ENCODE measurements at places on chromosomes 13 and 19.

- no peak for DNase-seq
Observed at GRCh38 chr13:100530671-100531213, 57.8 kb downstream of the GGACT start.

- no peak for DNase-seq
Observed at GRCh38 chr13:22040810-22041364, 370.0 kb downstream of the FGF9 start.

DNA sequence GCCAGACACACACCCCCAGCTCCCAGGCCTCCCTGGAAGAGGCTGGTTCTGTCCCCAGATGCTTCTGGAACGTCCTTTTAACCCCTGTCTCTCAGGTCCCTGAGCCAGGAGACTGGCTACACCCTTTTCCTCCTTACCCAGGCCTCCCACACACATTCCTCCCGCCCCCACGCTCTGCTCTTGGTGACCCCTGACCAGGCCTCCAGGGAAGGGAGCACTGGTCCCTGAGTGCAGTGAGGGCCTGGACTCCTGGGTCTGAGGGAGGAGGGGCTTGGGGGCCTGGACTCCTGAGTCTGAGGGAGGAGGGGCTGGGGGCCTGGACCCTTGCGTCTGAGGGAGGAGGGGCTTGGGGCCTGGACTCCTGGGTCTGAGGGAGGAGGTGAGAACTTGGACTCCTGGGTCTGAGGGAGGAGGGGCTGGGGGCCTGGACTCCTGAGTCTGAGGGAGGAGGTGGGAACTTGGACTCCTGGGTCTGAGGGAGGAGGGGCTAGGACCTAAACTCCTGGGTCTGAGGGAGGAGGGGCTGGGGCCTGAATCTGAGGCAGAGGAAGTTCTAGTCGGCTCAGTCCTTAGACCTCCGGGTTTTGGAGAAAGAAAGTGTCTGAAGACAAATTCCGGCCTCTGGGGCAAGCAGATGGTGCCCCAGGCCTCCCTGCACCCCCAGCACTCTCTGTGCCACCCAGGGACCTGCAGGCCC lies 527 bp downstream of the KLK6 start:
- DNase-seq = no peak

GRCh38 chr19:55525289-55526101 lies 11.4 kb downstream of the SBK2 start:
- no peak for DNase-seq

- no peak for DNase-seq
Observed at GRCh38 chr19:2994588-2995131, 17.3 kb downstream of the TLE6 start.

GRCh38 chr13:22758245-22758644 lies 422.5 kb upstream of the SGCG start:
- no peak for DNase-seq

GRCh38 chr13:98965325-98965724 lies 12.5 kb downstream of the DOCK9 start:
- no peak for DNase-seq

DNA sequence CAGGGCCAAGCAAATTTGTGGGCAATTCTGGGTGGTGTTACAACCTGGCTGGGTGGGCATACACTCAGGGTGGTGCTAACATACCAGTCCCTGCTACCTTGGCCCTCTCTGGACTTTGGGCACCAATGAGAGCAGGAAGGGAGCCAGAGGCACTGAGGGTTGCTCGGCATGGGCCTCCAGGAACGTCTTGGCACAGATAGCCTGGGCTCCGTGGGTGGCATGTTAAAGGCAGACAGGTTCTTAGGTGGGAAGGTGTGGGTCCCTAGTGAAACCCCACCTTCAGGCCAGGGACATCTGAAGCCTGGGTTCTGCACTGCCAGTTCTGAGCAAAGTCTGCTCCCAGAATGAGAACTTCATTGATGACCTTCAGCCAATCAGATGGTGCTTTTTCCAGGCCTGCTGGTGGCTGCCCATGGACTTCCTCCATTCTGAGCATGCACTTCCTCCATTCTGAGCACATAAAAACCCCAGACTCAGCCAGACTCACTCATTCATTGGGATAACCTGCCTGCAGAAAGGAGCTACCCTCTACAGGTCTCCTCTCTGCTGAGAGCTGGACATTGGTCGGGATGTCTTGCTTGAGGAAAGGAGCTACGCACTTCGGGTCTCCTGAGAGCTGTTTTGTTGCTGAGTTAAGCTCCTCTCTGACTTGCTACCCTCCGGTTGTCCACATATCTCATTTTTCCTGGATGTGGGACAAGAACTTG lies 2567.1 kb downstream of the PCDH9 start:
- DNase-seq = no peak

- DNase-seq = no peak
Observed at GRCh38 chr13:30107121-30107520, 200.2 kb downstream of the KATNAL1 start.

DNA sequence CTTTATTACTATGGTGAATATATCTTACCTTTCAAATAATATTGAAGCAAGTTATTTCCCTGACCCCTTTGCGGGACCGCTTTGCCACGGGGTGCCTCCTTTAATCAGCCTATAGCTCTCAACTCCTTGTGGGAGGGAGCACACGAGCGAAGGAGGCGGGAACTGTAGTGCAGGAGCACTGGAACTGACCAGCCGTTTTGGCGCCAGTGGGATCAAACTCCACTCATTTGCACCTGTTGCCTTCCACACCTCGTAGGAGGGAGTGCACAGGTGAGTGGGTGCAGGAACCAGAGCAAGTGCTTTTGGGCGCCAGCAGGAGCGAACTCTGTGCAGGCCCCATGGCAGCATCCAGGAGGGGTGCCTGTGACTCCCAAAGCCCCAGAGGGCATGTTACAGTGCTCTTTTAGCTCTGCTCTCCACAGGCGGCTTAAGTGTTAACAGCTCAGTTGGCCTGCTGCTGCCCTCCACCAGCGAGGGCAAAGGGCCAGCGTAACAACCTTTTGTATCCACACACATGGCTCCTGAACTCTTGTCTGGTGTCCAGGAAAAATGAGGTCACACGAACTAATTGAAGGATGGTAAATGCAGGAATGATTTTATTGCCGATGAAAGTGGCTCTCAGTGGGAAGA lies 206.9 kb downstream of the GGACT start:
- DNase-seq = no peak

All from fibroblast of skin of left biceps (primary cell).